Peyer's patch (tissue), 4 donors: ENCODE measurements at places on chromosomes 11 and 22.
A peak's percentile ranks its signal among the peaks of the same experiment; 100 is the strongest.

GRCh38 chr11:76735841-76736240 lies 47.3 kb upstream of the TSKU start:
- DNase-seq = no peak

- DNase-seq = no peak
These were observed 23.1 kb downstream of the TANGO2 start for GRCh38 chr22:20043997-20044342.

- no peak for DNase-seq
These were observed 6.8 kb downstream of the ROBO4 start for GRCh38 chr11:124890683-124891372.

GRCh38 chr11:72317982-72318381 lies 74.0 kb upstream of the PHOX2A start:
- DNase-seq = no peak

GRCh38 chr11:79342236-79342635 lies 98.6 kb downstream of the TENM4 start:
- no peak for DNase-seq

GRCh38 chr11:77035580-77035979 lies 1.4 kb downstream of the B3GNT6 start:
- no peak for DNase-seq

- DNase-seq = peak; percentile 36
These were observed 804.4 kb downstream of the BRD1 start for GRCh38 chr22:49023161-49023878.

GRCh38 chr11:78425399-78426070 lies 7.9 kb upstream of the GAB2 start:
- no peak for DNase-seq

DNA sequence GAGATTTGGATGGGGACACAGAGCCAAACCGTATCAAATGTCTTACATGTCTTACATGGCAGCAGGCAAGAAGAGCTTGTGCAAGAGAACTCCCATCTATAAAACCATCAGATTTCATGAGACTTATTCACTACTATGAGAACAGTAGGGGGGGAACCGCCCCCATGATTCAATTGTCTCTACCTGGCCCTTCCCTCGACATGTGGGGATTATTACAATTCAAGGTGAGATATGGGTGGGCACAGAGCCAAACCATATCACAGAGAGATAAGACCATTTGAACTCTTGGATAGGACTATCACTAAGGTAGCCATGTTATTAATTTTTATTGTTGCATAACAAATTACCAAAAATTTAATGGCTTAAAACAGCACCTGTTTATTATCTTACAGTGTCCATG lies 611.7 kb downstream of the SOX6 start:
- peak; percentile 54 for DNase-seq

DNA sequence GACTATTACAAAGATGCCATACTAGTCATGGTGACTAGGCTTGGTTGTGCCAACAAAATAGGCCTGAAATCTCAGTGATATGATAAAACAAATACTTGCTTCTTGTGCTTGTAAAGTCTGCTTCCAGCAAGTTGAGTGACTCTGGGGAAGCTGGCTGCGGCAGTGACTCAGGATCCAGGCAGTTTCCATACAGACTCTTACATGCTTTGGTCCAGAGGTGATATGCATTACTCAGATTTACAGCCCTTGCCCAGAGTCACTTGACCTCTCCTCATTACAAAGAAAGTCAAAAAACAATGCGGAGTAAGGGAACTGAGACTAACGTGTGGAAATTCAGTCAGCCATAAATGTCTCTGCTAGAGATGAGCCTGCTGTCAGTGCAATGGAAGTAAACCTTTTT lies 387.5 kb downstream of the KCNA4 start:
- no peak for DNase-seq

DNA sequence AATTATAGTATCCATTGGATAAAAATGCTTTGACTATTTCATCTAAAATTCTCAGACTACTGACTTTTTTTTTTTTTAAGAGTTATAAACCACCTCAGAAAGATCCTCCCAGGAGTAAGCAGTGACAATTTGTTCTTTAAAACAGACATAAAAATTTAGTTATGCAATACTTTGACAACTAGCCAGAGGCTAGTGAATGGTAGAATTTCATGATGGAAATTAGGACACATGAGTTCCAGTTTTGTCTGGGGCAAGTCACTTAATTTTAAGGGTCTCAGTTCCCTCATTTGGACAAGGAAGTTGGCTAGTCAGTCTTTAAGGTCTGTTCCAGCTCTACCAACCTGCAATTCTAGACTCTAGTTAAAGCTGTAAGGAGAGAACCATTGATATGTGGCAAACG lies 2.9 kb downstream of the IL18 start:
- DNase-seq = no peak

GRCh38 chr11:76599041-76600013 lies 71.2 kb downstream of the LRRC32 start:
- peak; percentile 42 for DNase-seq
